Activated T-helper 1 cell treated with anti-CD3 and anti-CD28 coated beads, Interleukin-2, amount 50 U/mL, for 16 hours (primary cell): ENCODE measurements at places on chromosomes 5 and 9.

GRCh38 chr5:158174918-158175851 is 316.2 kb upstream of the CLINT1 start:
- no peak for DNase-seq

DNA sequence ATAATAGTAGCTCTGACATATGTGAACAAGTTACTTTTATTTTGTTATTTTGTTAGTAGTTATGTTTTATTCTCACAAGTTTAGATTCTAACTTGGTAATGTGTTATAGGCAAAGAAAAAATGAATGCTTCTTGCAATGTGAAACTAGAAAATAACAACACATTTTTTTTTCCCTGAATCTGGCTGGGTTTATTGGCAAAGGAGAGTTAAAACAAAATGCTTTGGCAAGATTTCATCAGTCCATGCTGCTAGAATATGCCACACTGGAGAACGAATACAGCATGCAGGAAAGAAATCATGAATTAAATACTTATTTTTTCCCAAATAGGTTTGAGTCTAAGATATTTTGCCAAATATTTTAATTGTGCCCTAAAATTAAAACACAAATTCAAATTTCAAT is 1048.1 kb upstream of the ACO1 start:
- no peak for DNase-seq

DNA sequence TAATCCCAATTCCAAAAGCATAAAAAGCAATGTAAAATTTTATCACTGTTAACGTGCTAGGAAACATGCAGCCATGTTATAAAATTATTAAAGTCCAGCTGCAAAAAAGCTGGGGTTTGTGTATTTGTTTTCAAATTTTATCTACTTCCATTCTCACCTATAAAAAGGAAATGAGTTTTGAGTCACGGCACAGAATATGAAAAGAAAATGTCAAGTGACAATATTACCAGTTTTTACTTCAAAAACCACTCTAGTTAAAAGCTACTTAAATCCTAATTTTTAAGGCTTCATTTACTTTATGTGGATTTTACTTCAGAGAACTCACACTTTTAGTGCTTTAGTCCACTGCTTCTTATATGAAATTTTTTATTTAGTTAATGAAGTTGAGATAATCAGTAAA is 72.7 kb upstream of the IFNE start:
- no peak for DNase-seq

DNA sequence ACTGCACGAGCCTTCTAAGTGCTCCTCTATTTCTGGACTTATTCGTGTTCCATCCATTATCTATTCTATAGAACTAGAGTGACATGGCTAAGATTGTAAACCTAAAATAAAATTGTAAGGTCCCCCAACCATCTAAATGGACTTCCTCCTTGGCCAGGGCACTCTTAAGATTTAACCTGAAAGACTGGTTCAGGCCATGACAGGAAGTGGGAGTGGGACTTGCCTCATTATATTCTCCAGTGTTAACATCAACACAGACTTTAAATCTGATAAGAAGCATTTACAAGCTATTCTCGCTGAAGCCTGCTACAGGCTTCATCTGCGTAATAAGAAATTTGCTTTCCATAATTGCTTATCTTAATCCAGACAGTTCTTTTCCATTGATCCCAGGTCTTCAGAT is 117.0 kb downstream of the SSBP2 start:
- no peak for DNase-seq

- DNase-seq, result no peak
Observed at GRCh38 chr5:27814286-27814685, 775.9 kb upstream of the CDH9 start.

DNA sequence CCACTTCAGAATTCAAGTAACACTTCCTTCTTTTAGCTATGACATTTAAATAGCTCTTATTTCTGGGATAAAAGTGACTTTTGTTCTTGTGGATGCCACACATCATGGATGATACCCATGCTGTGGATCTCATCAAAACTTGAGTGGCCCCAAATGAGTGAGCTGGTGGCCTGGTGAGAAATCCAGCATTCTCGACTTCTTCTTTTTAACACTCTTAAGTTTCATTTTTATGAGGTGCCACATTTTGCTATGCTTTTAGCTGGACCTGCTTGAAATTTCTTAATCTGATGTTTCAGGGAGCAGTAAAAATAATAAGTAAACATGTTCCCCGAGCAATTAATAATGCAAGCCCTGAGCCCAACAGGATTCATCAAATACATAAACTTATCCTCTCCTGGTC is 384.8 kb upstream of the MEF2C start:
- no peak for DNase-seq
